ENCODE measurements at places on chromosomes 6 and 20.

GRCh38 chr6:91437315-91437729 is 850.5 kb upstream of the MAP3K7 start:
- no peak for DNase-seq

DNA sequence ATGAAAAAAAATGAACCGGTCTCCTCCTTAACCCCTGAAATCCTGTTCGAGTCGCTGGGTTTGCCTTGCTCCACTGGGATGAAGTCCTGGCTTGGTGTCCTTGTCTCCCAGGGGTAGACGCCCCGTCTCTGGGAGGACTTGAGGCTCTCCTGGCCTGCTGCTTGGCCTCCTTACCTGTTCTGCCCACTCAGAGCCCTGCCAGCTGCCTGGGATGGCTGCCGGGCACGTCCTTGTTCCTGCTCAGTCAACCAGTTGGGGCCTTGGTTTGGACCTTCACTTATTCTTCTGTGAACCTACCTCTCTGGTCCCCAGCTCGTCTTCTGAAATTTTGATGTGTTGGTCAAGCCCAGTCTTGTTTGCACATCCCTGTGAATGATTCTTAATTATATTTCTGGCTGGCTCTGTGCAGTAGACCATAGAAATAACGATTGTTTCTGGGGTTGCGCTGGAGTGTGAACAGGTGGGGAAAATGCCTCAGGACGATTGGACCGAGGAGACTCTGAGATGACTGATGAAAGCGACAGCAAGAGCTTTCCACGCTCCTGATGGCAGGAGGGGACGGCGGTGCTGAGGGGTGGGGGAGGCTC is 126.5 kb upstream of the ESR1 start:
- DNase-seq: no peak

DNA sequence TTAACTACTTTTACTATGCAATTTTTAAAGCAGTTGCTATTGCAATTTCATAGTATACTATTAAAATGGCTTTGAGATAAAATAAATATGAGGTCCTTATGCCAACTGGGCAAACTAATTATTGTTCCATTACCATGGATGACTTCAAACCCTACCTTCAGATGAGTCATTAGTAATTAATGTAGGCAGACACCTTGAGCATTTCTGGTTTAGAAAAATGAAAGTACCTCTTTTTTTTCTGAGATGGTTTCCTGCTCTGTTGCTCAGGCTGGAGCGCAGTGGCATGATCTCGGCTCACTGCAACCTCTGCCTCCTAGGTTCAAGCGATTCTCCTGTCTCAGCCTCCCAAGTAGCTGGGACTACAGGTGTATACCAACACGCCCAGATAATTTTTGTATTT is 11.9 kb downstream of the ASF1A start:
- DNase-seq: no peak

DNA sequence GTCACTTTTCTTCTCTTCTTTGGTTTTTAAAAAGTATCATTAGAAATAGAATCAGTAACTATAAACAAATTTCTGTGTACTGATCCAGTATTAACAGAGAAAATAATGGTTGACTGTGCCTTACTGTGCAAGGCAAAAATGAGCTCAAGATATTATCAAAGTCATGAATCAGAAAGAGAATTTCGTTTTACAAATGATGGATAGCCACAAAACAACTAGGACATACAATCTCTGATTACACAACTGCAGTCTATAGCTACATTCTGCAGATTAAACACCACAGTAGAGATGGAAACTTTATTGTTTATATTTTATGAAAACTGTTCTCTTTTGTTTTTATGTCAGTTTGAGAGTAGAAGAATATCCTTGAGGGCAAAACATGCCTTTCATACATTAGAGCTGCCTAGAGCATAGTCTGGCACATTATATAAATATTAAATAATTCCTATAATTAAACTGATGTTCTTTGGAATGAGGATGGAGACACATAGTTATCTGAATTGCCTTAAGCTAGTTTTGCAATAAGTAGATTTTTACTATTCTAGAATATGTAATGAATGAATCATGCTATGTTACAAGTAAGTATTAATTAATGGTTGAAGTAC is 333.1 kb downstream of the LAMA2 start:
- no peak for DNase-seq

DNA sequence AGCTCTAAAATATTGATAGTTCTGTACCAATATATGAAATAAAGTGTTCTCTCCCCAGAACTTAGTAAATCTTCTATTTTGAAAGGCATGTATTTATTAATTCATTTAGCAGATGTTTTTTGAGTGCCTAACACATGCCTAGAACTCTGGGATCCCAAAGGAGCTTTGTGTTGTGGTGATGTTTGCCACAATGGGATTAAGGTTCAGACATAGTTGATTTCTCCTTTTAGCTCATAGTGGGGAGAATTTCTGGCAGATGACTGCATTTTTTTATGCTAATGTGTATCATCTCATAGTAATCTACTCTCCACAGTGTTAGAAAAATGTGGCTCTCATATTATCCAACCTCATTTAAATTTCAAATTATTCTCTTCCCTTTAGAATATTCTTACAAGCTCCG is 21.7 kb downstream of the MYB start:
- no peak for DNase-seq

DNA sequence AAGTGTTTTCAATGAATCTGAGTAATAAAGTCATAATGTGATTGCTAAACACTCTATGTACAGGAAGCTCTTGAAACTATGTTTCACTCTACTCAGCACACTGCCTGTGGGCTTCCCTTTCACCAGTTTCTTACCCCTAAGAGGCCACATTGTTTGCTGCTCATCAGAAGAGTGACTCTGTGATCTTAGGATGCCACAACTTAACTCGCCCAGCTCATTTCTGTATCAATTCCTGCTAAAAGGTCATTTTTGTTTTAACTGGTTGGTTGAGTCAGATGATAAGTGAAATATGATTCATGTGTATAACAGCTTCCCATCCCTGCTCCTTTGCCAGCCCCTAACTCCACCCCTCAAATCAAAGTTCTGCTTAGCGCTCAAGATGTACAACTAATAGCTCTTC is 9.8 kb upstream of the NDUFAF4 start:
- DNase-seq: peak; percentile 40

- DNase-seq: no peak
These were observed 914.1 kb upstream of the GJE1 start for GRCh38 chr6:141218583-141218982.

DNA sequence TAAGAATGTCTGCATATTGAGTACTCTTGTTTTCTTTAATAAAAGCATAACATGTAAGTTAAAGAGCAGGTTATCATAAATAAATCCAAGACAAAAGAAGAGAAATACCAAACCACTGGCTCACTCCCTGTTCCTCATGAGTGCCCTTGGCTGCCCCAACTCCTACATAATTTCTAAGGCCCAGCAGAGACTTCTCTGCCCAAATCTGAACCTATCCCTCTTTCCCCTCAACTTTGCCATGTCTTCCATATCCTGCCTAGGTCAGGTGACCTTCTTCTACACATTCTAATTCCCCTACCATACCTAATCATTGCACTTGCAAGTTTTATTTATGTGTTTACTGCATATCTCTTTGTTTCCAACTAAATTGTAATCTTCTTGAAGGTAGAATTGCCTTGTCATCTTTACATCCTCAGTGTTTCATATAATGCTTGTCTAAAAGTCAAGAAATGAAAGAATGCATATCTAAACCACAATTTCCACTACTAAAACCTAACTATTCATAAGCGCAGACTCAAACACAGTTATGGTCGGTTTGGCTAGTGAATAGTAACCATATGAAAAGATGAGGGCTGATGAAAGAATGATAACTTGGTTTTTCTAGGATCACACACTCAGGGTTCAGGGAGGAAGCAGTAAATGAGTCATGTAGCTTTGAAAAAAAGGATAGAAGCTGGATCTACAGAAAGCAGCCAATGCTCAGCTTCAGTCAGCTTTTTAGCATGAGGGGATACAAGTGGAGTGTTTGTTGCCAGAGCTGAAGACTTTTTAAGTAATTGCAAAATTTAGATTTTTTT is 53.3 kb upstream of the EYA4 start:
- DNase-seq: no peak

DNA sequence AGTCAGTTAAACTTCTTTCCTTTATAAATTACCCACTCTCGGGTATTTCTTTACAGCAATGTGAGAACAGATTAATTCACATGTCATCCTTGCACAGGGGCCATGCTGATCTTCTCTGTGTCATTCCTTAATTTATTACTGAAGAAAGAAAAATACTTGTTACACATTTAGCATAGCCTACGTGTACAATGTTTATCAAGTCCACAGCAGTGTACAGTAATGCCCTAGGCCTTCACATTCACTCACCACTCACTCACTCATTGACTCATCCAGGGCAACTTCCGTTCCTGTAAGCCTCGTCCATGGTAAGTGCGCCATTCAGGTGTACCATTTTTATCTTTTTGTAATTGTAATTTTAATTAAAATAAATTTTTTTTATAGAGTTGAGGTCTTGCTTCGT is 73.6 kb downstream of the RSPH3 start:
- no peak for DNase-seq

DNA sequence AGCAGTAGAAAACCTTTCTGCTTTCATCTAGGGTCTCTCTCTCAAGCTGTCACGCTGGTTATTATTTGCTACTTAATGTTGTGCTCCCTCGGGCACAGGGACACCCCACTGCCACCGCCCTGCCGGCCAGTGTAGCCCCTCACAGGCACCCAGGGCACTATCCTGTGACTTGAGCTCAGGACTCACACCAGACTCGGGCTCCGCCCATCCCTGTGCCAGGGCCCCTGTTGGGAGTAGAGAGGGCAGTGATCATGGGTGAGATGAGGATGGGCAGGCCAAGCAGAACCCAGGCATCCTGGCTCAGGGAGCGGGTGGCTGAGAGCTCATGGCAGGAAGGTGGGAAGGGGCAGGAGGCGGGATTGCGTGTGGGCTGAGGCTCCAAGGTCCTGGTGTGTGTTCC is 371.9 kb downstream of the ZFAND3 start:
- DNase-seq: no peak

DNA sequence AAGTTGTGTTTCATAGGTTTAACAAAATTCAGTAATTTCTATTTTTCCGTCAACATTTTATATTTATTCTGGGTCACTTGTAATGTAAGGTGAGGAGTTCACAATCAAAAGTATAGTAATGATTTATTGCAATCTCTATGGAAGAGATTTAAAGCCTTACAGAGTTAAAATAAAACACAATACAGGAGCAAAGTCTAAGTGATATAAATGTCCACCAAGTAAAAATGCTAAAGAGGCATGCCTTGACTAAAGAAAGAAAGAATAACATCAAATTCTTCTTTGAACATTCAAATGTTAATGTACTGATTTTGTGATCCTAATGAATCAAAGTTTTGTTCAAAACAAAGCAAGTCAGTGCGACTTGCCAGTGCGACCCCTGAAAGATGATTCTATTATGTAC is 61.5 kb downstream of the REPS1 start:
- DNase-seq: no peak

- no peak for DNase-seq
These were observed 6.4 kb downstream of the CCND3 start for GRCh38 chr6:41935193-41935574.

GRCh38 chr6:144266091-144266649 is 19.0 kb upstream of the UTRN start:
- no peak for DNase-seq

- DNase-seq: no peak
These were observed 90.7 kb downstream of the CD24 start for GRCh38 chr6:106883808-106884262.

- DNase-seq: no peak
These were observed 103.1 kb upstream of the ENPP5 start for GRCh38 chr6:46273911-46274310.

DNA sequence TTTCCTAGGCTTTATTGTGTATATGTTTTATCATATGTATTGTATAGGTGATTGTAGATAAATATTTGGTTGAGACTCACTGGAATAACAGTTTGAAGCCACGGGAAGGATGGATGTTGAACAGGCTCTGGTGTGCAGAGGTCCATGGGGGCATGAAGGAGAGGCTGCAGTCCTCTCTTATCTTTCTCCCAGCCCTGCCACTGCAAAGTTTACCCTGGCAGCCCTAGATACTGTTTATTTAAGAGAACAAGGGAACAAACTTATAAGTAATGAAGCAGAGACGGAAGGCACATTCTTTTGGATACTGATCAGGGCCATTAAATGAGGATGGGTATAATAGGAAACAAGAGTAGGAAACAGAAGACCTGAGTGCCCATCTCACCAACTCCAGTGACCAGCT is 103.6 kb upstream of the SCGN start:
- DNase-seq: no peak

DNA sequence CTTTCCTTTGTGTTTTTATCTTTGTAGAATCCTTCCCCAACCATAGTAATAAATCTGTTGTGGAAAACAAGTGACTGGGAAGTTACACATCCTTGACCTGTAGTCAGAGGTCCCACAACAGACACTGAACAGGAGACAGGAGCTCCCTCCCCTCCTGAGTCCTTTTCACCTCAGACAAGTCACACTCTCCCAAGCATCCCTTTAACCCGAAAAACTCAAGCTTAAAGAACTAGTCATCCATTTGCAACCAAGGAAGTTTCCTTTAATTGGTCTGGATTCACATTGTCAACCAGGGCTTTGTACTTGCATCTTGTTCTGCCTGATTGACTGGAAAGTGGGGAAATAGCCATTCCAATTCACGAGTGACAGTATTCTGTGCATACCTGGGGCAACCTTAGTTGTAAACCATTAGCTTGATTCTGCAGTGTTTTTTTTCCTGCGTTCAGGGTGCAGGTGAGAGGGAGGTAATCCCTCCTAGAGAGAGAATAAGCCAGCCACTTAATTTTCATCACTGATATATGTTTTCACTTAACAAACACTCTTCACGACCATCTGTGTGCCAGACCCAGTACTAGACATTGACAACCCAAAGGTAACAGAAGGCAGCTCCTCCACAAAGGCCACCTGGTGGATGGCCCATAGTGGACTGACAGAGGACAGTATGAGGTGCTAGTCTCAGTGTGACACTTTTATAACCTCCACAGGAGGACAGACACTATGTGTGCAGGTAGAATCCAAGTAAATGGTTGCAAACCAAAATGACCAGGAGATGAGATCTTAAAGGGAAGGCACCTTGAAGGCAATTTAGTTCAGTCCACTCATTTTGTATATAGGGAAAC is 112.4 kb downstream of the SLX4IP start:
- no peak for DNase-seq

DNA sequence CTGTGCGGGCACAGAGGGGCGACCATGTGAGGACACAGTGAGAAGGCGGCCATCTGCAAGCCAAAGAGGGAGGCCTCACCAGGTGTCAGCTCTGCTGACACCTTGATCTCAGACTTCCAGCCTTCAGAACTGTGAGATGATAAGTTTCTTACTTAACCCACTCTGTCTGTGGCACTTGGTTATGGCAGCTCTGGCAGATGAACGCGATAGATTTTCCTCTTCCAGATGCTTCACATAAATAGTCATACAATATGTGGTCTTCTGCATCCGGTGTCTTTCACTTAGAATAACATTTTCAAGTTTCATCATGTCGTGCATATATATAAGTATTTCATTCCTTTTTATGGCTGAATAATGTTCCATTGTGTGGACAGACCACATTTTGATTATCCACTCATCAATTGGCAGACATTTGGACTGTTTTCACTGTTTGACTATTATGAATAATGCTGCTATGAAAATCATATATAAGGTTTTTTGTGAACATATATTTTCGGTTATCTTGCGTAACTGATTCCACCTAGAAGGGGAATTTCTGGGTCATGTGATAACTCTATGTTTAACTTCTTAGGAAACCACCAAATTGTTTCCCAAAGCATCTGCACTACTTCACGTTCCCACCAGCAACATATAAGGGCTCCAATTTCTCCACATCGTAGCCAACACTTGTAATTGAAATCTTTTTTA is 30.2 kb downstream of the PRR18 start:
- DNase-seq: no peak

GRCh38 chr6:43491750-43492661 is 14.6 kb downstream of the TJAP1 start:
- DNase-seq: no peak
